ENCODE measurements at places on chromosomes 7 and 10.

- no peak for DNase-seq
These were observed 84.2 kb downstream of the C10orf105 start for GRCh38 chr10:71635251-71635866.

DNA sequence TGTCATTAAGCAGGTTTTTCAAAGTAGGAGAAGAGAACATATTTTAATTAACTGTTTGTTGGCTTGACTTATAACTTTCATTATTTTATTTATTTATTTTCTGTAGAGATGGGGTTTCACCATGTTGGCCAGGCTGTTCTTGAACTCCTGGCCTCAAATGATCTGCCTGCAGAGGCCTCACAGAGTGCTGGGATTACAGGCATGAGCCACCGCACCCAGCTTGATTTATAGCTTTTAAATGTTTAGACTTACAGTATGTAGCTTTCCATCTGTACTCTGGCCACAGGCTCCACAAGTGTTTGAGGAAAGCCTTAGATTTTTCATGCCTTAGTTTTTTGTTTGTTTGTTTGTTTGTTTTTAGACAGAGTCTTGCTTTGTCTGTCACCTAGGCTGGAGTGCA lies 72.7 kb upstream of the IFRD1 start:
- no peak for DNase-seq

DNA sequence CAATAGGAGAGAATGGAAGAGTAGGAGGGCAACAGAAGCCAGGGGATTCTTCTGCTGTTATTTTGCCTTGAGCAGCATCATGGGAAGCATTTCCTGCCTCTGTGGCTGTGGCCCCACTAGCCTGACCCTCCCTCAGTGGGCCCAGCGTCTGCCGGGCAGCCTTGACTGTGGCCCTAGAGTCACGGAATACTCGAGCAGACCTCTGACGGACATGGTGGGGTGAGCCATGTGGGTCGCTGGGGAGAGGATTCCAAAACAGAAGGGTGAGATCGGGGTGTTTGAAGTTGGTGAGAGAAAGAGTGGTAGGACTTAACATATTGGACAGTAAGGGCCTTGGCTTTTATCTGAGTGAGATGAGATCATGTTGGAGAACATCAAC lies 8.3 kb upstream of the PRKAG2 start:
- no peak for DNase-seq

DNA sequence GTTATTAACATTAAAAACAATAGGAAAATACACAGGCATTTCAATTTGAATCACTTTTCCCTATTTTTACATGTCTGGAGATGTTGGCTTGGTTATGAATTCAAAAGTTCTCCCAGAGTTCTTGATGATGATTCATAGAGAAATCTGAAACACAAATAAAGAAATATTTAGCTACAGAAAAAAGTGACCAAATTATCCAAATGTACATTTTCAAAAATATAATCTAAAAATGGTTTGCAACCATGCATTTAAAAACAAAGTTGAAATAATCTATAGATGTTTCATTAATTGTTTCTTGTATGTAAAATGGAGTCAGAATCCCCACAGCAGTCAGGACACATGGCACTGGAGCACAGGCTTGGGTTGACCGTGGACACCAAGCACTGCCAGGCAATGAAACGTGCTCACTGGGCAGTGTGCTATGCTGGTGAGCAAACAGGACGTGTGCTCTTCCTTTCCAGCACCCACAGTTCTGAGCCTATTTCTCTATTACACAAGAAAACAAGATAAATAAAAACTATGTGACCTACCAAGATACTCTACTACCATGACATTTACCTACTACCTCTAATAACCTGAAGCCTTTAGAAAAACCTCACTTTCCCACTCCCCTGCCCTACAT lies 44.1 kb upstream of the PTPRN2 start:
- DNase-seq, result no peak

DNA sequence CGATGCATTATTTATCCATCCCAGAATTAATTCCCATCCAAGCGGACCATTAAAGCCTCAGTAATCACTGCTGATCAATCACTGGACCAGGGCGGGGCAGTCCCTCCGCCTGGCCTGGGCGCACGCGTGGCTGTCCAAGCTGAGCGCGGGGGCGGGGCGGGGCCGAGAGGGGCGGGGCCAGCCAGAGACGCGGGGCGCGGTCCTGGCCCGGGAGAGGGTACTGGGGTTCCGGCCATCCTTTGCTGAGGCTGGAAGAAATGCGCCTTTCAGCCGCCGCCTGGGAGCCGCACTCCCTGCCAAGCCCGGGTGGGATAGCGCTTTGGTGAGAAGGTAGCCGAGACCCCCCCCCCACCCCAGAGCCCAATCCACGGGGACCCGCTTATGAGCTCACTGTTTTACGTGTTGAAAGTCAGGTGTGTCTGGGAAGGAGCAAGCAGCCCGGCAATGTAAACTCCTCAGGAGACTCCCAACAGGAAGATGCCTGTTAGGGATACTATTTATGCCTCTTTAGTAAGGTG lies at the start of gene ARHGAP22:
Gene ARHGAP22 (minus strand): TSS at position 83 of the 518 bp plus-strand sequence. CDS start 277 bp downstream, outside the sequence.
- DNase-seq, result no peak

DNA sequence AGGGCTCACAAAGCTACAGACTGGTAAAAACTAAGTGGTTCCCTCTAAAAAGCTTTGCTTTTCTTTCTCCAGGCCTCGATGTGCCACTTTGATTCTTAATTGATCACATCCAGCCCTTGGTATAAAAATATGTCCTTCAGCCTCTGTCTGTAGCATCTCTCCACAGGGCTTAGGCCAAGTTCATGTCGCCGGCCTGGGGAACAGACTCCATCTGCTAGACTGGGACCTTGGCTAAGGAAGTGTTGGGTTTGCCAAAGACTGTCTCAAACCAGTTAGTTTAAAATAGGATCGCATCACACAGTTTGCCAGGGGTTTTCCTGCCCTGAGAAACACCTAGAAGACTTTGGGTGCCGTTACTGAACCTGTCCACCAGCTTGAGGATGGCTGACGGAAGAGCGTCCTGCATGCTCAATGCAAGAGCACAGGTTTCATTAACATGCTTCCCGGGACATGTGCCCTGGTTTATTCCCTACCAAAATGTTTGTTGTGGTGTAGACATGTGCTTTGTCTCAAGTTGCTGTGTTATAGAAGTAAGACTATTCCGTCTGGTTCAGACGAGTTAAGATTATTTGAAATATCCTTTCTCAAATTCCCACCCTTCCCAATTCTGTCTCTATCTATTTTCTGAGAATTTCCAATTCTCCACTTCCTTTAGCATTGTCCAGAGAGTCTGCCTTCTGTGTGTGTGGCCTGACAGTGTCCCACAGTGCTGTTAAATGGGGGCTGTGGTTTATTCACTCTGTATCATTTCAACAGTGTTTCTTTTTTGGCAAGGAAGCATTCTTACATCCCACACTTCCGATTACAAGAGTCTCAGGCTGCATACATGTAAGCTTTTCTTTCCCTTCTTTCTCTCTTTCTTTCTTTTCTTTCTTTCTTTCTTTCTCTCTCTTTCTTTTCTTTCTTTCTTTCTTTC lies 334.7 kb downstream of the INHBA start:
- no peak for DNase-seq

DNA sequence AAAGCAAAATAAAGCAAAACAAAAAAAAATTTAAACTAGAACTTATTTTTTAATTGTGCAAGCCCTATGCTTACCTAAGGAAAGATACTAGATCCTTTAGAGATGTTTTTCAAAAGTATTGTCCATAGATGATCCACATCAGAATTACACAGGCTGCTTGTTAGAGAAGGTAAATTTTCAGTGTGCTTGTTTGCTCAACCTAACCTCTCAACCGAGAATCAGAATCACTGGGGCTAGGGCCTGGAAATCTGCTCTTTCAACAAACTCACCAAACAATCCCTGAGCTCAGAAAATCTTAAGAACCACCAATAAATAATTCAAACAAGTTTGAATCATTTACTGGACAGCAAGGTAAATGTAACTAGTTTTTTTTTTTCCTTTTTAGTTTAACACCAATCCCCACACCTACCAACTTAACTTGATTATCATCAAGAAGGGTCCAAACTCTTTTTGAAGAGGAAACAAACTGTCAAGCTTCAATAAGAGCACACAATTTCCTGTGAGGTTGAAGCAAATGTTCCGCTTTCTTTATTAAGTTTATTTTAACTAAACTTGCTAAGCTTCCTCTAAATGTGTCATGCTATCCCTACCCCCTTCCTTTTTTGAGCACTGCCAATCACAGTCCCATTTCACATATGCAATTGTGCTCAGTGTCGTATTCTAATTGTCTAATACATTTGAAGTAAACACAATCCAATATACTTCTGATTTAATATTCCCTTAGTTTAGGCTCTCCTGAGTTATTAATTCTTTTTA lies 7.4 kb upstream of the TSPAN33 start:
- no peak for DNase-seq

DNA sequence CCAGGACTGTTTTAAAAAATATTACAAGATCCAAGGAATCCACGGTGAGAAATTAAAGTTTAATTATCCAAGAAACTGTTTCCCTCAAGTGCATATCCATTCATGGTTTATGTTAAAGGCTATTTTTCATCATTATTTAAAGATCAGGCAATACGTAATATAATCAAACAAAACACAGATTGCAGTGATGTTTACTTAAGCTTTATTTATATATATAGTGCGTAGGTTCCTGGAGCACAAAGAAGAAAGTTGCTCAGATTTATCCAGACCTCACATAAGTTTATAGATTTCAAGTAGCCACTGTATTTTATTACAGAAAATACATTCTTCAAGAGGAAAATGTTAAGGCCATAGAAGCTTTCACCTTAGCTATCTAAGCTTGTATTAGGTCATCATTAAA lies 210.0 kb upstream of the KLF14 start:
- DNase-seq, result no peak

GRCh38 chr7:105988276-105988675 lies 25.2 kb downstream of the CDHR3 start:
- DNase-seq, result no peak

DNA sequence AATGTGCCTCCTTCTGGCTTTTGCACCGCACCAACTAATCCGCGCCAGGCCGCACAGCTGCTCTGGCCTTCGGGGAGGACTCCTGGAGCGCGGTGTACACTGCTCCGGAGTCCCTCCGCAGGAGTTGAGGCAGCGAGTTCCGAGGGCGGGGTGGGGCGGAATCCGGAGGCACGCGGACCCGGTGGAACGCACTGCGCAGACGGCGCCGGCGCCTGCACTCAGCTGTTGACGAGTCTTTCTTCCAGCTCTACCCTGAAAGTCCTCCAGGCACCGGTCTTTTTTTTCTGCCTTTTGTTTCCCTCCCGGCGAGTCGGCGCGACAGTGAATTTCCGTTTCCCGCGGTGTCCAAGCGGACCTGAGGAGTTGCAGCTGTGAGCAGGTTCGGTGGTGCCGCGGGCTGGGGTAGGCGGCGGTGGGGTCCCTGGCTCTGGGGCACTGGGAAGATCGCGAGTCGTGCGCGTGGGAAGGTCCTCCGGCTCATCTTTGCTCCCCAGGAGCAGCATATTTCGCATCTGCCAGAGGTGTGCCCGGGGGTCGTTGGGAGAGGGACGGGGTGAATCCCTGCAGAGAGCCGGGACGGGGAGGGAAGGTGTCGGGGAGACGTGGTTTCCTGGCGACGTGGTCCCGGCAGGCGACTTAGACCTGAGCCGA lies 44.1 kb downstream of the SFTPD start:
- DNase-seq, result peak; percentile 62

DNA sequence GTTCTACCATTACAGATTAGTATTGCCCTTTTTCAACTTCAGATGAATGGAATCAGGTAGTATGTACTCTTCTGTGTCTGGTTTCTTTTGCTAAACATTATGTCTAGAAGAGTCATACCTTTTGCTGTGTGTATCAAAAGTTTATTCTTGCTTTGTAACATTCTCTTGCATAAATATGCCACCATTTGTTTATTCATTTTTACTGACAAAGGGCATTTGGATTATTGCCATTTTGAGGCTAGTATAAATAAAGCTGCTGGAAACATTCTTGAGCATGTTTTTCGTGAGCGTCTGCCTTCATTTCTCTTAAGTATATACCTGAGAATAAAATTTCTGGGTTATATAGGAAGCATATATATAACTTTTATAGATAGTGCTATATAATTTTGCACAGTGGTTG lies 121.7 kb upstream of the CSTF2T start:
- no peak for DNase-seq

DNA sequence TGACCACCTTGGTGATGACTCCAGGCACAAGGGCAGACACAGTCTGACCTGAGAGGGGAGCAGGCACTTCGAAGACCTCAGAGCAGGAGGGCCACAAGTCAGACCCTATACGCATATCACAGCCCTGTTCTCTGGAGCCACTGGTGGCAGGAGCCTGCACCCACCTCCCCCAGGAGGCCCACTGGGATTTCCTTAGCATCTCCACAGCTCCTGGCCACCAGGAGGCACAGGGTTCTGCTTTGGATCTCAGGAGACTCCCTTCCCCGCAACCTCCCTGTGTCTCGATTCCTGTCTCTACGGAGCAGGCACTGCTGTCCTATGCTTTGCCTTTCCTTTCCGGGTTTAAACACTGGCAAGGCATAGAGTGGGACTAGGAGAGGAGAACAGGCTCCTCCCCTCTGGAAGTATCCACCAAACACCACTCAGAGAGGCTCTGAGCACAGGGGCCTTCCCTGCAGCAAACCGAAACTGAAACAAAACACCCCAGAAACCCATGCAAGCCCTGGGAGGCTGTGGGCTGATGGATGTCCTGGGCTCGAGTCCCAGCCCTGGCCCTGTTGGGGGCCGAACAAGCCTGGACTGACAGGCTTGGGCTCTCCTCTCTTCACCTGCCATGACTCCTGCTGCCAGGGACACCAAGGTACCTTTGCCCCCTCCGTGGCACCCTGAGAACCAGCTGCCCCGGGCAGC lies 166.3 kb downstream of the NEURL1 start:
- peak; percentile 75 for DNase-seq

GRCh38 chr7:24786941-24787340 lies 29.7 kb upstream of the GSDME start:
- peak; percentile 63 for DNase-seq

DNA sequence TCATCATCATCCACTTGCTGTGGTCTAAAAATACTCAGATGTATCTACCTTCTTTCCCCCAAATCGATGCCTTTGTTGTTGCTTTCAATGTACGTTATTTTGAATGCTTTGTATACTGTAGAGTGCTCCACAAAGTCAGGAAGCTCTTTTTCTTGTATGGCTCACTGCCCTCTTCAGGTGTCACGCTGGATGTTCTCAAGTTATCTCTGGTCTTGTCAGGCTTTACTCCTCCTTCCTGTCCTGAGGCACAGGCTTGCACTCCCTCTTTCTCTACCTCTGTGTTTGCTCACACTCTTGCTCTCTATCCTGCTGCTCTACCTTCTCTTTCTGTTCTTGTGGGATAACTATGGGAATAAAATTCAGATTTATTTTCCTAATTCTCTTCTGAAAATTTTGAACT lies 381.3 kb downstream of the NRG3 start:
- no peak for DNase-seq

- no peak for DNase-seq
These were observed 87.4 kb downstream of the CHN2 start for GRCh38 chr7:29281782-29282541.
